ENCODE measurements at places on chromosomes 4 and X.

- no peak for DNase-seq
These were observed 148.4 kb upstream of the SFRP2 start for GRCh38 chr4:153937289-153937688.

- no peak for DNase-seq
These were observed at the start of gene FAT1 for GRCh38 chr4:186723292-186724057. FAT1 (minus strand) TSS chr4:186723856; CDS start chr4:186709827, 14,029 bp downstream.

GRCh38 chr4:143099693-143100092 is 85.0 kb upstream of the USP38 start:
- no peak for DNase-seq

DNA sequence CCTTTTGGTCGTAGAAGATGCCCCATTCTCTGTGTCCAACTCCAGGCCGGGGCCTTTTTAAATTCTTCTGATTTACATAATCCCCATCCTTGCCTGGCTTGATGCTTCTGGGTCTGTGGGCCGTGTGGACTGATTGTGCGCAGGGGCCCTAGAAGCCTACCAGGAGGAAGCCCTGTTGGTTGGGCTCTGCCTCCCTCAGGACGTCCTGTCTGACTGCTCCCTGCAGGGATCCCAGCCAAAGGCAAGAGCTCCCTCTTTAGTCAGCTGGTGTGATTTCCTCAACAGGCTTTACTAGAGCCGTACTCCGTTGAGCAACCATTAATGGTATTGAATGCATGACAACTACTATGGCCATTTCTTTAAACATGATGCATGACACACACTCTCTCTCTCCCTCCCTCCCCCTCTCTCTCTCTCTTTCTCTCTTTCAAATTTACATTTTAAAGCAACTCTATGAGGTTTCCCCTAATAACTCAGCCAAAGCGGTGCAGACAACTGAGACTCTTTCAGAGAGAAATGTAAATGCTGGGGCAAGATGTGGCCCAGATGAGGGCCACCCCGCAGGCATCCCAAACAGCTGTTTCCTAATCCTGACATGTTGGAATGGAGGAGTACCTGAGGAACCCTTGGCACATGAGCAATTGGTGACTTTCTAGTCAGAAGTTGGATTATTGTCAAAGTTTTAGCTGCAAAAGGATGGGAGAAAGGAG is 117.3 kb downstream of the DRD5 start:
- no peak for DNase-seq

DNA sequence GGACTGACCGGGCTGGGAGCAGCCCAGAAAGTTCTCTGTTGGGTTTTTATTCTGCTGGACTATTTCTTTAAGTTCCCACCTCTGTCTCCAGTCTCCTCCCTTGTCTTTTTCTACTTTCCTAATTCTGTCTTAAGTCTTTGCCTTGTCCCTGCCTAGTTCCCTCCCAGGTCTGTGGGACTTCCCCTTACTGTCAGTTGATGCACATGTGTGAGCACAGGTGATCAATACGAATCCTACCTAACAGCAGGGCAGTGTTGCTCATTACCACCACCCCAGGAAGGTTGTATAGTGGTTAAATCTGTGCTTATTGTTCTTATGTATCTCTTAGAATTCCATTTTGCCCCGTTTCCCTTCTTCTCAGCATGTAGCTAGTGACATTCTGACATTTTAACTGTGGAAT is 62.1 kb downstream of the GALNTL6 start:
- DNase-seq, result no peak

- DNase-seq, result no peak
These were observed 15.5 kb downstream of the NKX3-2 start for GRCh38 chr4:13528821-13529127.

GRCh38 chr4:153131596-153131995 is 72.6 kb upstream of the TRIM2 start:
- DNase-seq, result no peak

DNA sequence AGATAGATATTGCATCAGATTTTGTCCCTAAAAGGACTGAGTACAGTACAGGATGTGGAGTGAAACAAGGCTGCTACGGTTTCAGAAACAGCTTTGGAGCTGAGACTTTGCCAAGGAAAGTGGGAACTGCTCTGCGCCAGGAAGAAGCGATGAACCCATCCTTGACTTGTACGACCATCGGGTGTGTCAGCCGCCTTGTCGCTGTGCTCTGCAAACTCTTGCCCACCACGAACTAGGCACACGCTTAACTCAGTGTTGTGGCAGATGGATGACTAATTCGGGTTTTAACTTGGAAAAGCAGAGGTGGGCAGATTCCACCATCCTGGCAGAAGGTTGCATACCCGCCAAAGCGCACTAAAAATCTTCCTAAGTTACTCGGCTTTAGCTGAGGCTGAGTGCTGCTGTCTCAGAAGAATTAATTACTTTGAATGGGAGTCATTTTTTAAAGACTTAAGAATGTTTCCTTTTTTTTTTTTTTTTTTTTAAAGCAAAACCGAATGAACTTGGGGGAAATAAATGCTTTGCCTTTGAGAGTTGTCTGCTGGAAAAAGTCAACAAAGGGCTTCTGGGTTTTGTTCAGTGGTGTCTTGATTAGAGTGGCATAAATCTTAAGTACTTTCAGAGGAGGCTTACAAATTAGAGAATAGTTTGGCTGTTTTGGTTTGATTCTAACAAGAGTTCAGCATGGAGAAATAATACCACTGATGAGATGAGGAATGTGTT is 69.5 kb downstream of the SHROOM2 start:
- no peak for DNase-seq

DNA sequence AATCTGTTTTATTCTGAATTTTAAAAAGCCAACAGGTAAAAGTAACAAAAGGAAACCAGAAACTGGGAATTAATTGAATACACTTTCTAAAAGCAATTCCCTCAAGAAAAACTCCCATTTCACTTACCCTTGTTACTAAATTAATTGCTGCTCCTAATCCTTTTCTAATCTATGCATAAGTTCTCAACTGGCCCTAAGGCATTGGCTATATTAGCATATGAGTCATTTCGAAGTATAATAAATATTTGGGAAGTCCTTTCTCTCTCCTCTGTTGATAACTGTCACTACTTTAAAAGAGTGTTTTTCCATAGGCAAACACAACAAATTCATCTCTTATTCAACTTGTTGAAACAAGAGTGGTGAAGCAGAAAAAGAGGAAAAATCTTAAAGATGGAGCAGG is 486.5 kb upstream of the HTR2C start:
- no peak for DNase-seq

- peak; percentile 30 for DNase-seq
These were observed 569 bp upstream of the FHL1 start for GRCh38 chrX:136146614-136147314.

DNA sequence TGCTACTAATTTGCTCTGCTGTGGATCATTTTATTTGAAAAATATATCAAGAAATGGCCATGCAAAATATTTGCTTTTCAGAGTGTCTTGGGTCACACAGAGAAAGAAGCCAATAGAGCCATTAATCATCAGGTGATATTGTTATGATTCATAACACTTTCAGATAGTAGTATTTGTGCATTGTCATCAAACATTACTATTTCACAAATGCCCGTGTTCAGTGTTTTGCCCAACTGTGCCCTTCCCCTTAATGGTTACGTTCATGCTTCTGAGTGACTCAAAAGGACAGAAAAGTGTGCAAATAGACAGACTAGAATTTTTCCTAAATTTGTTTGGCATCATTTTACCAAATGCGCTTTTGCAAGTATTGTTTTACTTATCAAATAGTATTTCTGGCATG is 46.5 kb downstream of the PHOX2B start:
- DNase-seq, result no peak

DNA sequence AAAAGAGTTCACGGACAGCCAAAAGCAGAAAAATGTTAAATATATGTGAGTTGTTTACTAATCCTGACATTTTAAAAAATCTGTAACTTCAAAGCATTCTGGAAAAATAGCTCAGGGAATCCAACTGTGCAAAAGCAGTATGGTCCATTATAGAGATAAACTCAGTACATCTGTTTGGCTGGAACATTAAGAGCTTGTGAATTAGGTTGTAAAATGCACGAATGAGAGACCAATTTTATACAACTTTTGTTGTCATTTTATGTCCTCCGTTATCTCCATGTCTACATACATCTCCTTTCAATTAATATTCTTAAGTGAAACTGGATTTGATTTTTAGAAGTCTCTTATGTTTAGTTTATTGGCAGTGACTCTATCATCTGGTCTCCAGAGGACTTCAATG is 367.0 kb upstream of the ATOH1 start:
- no peak for DNase-seq

DNA sequence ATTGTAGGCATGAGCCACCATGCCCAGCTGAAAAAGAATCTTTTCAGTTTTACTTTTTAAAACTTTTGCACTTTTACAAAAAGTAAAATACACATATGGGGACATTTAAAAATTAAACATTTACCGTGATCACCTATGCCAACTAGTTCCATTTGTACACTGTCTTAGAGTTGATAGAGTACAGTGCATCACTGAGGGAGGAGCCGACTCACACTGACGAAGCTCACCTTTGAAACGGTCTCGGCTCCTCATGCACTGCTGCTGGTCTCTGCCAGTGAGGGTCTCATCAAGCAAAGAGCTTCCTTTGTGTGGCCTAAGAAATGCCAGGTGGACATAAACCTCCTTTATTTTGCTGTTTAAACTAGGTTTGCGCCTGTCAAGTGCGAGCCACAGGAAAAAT is 50.0 kb downstream of the GRK4 start:
- DNase-seq, result no peak

GRCh38 chr4:25092139-25092538 is 61.4 kb upstream of the LGI2 start:
- DNase-seq, result no peak

GRCh38 chr4:184448821-184449220 is 25.5 kb downstream of the IRF2 start:
- peak; percentile 27 for DNase-seq

- DNase-seq, result no peak
These were observed 11.9 kb upstream of the SLC9A7 start for GRCh38 chrX:46770817-46771163.

- peak; percentile 28 for DNase-seq
These were observed 118.5 kb downstream of the BTC start for GRCh38 chr4:74675673-74676279.

DNA sequence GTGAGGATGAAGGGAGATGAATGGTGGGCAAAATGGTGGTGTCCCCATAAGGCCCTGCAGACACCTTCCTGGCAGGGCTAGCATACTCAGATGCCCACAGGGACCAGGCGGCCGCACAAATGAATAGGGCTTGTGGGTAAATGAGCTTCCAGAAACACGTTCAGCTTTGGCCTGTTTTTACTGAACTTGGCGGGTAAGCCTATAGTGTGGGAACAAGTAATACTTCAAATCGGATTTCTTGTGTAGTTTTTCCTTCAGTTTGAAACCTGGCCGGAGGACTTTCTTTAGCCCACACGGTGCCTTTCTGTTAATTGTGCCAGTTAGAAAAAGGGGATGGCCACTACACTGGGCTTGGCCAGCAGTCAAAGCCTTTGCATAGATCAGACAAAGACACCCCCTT is 22.8 kb downstream of the SMS start:
- DNase-seq, result no peak

DNA sequence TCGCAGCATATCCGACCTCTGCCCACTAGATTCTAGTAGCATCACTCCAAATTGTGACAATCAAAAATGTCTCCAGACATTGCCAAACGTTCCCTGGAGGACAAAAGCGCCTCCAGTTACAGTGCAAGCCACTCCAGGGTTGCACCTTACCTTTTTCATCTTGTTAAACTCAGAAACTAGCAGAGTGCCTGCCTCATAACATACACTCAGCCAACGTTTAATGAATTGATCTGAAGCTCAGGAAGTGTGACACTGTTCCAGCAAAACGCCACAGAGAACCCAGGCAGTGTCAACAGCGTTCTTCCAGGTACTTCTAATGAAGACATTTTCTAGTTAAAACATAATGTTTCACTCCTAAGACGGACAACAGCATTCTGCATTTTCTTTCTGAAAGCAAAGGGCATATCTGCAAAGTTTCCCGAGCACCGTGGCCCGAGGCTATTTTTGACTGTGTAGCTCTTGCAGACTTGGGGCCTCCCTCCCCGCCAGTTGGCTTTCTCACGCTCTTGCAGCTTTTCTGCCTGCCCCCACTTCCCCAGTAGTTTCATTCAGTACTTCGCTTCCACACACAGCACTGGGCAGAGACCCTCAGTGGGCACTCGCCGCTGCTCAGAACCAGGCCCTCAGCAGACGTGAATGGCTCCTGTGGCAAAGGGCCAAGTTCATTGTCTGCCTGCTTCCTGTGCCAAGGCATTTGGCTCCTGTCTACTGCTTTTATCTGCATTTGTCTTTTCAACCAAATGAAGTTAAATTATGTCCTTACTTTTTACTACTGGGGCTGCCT is 133.4 kb upstream of the TTC29 start:
- no peak for DNase-seq

- DNase-seq, result peak; percentile 57
These were observed 507.9 kb downstream of the MID1IP1 start for GRCh38 chrX:39309018-39309635.

DNA sequence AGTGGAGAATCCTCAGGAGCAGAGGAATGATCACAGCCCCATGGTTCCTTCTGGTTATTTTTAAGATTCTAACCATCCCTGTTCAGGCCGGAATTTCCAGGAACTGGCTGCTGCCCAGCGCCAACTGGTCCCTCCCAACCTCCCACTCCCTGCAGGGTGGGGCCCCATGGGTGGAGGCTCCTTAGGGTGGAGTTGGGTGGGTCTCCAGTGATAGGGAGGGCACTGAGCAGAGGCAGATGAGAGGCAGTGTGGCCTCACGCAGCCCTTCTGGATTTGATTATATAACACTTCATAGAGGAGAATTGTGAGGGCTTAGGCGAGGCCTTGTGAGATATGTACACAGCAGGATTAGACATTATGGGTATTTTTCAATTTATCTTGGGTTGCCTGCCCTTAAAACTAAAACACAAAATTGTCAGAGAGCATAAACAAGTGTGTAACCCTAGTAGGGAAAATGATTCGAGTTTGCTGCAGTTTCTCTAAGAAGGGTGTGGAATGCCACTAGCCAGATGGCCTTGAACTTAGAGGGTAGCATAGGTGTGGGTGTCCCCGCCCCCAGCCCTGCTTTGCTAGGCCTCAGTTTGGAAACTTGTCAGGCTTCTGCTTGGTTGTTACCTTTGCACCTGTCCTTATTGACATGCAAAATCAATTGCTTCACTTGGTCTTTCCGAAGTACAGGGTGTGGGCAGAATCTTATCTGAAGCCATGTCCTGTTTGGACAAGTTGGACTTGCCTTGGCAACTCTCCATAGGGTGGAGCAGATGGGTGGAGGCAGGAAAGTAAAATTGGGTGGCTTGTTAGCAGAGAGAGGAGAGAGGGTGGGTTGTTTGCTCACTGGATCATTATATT is 9.4 kb downstream of the KLF3 start:
- no peak for DNase-seq

- no peak for DNase-seq
These were observed 201.0 kb downstream of the PAPSS1 start for GRCh38 chr4:107519053-107519452.

GRCh38 chr4:98092833-98093439 is 50.3 kb downstream of the STPG2 start:
- DNase-seq, result peak; percentile 6

DNA sequence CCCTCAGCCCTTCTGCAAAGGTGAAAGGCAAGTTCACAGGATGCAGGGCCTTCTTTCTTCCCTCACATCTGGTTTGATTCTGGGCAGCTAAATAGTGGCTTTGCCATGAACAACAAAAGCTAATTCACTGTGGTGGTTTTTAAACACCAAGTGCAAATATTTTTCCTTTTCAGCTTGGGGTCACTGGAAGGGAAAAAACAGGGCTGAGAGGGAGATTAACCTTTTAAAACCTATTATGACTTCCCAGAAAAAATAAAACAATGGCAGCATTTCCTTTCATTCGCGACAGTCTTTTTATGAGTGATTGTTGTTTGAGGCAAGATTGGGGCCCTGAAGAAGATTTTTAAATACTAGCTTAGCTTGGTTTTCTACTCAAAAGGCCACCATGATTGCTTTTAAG is 103.7 kb upstream of the SCML1 start:
- DNase-seq, result no peak

- no peak for DNase-seq
These were observed 65.7 kb downstream of the SEL1L3 start for GRCh38 chr4:25797136-25797535.
